AG20443 (cell line): ENCODE measurements at places on chromosomes 2 and 18.

- no peak for DNase-seq
Observed at GRCh38 chr2:39266916-39267434, 23.2 kb upstream of the CDKL4 start.

DNA sequence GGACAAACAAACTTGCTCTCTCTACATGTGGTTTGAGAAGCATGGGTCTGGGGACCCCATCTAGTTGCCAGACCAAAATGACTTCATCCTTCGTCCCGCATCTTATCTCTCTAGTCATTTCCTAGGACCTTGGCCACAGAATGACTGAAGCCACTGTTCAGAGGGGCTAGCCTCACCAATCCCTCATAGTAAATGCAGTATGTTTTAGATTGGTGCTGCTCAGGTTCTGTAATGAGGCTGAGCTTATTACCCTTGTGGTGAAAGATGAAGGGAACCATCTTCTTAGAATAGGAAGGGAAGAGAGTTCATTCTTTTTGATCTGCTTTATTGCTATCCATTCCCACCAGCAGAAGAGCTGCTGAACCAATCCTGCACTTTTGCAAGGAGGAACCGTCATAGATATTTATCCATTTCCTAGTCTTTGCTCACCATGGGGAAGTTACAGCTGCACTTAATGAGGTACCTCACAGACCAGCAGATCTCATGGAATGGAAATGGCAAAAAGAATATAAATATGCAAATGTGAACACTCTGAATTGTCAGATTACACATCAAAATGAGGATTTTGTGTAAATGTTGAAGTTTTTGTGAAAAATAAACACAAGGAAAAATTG, 436.7 kb downstream of the LPIN1 start:
- DNase-seq, result no peak

- no peak for DNase-seq
Observed at GRCh38 chr18:23945416-23946079, 69.0 kb upstream of the TTC39C start.

GRCh38 chr2:120384486-120385354, 38.8 kb downstream of the INHBB start:
- DNase-seq, result no peak

GRCh38 chr18:9422816-9423519, 52.3 kb upstream of the RALBP1 start:
- DNase-seq, result no peak

GRCh38 chr18:4200399-4200798, 254.7 kb downstream of the DLGAP1 start:
- DNase-seq, result no peak

- DNase-seq, result no peak
Observed at GRCh38 chr18:45008694-45009413, 328.2 kb downstream of the SETBP1 start.

- DNase-seq, result peak; percentile 59
Observed at GRCh38 chr2:231810905-231811304, 24.7 kb downstream of the COPS7B start.

DNA sequence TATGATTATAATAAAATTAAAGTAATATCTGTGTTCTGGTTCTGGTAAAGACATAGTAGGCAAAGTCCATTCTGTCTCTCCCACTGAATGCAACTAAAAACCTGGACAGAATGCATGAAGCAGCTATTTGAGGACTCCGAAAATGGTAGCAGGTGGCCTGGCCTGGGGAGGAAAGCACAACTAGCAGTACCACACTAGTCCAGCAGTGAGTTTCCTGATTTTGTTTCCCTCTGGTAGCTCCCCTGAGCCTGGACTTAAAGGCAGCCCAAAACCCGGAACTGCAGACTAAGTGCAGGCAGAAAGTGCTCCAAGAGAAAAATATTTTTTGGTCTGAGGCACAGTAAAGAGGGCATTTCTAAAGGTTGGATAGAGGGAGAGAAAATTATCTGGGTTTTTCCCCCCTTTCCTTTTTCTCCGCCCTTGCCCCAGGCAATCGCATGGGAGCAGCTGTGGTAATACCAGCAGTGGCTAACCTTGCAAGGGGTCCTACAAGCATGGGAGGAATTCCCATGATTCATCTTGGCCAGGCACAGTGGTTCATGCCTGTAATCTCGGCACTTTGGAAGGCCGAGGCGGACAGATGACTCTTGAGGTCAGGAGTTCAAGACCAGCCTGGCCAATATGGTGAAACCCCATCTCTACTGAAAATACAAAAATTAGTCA, 32.3 kb downstream of the ASXL2 start:
- DNase-seq, result peak; percentile 10

- DNase-seq, result no peak
Observed at GRCh38 chr2:176291335-176291734, 22.1 kb downstream of the MTX2 start.

DNA sequence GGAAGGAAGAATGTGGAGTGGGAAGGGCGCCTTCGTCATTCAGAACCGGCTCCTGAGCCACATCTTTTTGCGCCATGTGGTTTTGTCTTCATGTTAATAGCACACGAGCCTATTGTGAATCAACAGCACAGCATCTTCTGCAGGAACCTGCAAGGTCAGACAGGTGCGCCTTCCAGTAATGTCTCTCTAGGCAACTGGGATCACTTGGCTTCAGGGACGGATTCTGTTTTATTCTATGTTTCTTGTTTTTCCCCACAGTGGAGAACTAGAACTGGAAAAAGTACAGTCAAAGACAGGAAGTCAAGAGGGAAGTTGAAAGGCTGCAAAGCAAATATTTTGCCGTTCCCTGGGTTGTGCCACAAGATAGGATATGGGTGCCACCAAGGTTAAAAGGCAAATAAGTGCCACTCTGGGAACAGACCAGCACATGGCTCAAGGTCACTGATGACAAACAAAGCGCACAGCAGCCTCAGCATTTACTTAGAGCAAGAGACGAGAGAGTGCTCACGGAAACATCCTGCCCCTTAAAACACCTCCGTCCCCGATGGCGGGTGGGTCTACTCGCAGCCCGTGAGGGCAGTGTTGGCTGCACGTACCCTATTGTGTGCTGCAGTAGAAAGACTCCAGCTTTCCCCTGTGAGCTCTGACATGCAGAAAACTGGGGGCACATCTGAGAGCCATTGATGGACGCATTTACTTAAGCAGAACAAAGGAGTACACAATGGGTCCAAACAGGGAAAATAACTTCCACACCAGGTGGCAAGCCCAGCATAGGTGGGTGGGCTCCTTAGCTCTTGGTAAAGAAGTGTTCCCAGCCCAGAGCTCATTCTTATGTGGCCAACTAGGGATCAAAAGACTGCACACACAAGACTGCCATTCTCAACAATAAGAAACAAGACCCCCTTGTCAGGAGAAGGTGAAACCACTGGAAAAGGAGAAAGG, 107.2 kb upstream of the PARD3B start:
- DNase-seq, result no peak

GRCh38 chr2:176747506-176747905, 465.1 kb upstream of the HNRNPA3 start:
- DNase-seq, result no peak

GRCh38 chr2:109352898-109353689, 224.1 kb downstream of the SH3RF3 start:
- DNase-seq, result no peak

DNA sequence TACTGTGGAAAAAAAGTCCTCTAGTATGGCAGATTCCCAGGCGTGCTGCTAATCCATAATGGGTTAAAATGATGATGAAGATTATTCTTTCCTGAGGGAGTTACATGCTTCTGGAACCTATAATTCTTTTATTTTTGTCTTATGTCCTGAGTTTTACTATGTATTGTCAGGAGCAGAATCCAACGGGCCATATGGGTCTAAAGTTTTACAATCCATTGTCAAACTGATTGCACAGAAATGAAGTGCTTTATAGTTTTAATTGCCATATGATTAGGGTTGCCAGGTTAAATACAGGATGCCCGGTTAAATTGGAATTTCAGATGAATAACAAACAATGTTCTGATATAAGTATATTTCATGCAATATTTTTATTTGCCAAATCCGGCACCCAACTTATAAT, 100.9 kb upstream of the MAP3K20 start:
- DNase-seq, result no peak

DNA sequence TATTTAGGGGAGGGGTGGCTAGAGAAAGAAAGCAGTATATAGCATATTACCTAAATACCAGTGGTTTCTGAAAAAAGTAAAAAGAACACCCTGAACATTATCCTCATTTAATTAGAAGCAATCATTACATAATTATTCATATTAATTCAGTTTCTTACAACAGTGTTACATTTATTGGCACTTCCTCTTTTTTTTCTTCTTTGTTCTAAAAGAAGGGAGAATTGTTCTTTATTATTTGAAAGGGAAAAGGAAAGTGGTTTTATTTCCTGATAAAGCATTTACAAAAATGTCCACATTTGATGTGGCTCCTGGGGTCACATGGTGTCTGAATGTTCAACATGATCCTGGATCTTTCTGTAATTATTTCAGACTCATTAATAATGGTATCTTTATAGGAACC, 254.9 kb upstream of the ZEB2 start:
- DNase-seq, result no peak

- DNase-seq, result no peak
Observed at GRCh38 chr2:133072837-133073694, 403.1 kb upstream of the LYPD1 start.

DNA sequence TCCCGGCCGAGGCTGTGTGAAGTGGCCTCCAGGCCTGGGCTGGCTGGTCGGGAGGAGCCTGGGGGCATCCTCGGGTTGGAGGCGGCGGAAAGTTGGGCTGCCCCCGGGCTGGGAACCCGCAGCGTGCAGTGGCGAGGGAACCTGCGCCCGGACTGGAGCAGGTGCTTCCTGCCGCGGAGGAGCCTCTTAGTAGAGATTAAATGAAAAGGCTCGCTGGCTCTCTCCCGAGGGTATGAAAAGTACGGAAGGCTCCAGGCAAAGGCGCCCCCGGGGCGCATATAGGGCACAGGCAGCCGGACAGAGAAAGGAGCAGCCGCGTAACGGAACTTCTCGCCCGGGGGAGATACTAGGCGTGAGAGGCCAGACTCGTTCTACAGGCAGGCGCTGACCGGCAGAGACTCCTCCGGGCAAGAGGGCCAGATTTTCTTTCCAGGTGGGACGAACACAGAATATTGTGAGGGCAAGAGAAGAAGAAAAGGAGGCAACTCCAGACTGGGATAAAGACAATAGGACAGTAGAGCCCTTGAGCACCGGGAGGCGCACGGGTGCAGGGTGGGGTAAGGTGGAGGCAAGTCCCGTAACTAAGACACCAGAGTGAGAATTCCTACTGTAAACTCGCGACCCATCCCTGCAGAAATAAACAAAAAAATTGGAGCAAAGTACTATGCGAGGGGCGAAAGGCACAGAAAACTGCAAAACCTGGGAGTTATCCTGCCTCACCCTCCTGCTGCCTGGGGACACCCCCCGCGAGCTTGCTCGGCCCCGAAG, 816 bp downstream of the CDH2 start:
- DNase-seq, result peak; percentile 37

DNA sequence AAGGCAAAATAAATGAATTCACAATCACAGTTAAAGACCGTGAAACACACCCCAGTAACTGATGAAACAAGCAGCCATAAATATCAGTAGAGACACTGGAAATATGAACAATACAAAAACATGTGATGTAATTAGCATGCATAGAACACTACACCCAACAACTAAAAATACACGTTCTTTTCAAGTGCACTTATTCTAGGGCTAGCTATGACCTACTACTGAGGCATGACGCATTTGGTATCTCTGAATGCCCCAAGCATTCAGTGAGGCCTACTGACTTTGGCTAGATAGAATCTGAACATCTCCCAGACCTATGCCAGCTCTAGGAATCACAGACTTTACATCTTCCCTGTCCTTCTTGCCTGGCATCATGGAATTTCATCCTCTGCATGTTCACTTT, 450.0 kb upstream of the ID2 start:
- DNase-seq, result no peak

DNA sequence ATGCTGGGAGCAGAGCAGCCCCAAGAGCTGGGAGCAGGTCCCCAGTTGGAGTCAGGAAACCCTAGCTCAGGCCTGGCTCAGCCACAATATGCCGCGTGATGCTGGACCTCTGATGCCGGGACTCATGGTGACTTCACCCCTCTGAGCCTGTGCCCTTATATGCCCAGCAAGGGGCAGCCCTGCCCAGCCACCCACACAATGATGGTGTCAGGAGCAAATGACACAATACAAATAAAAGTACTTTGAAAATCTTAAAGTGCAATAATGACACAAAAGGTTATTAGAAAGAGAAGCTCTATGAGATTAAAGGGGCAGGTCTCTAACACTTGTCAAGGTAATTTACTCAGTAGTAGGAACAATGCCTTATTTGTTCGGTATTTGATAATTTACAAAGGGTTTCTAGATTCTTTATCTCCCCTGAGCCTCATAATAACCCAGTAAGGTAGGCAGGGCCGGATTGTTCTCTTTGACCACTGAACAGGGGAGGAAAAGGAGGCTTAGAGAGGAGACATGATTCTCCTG, 18.3 kb upstream of the KIF3C start:
- peak; percentile 42 for DNase-seq

- no peak for DNase-seq
Observed at GRCh38 chr2:11416186-11416585, 49.8 kb downstream of the E2F6 start.

GRCh38 chr18:56825878-56826277, 174.7 kb downstream of the WDR7 start:
- DNase-seq, result no peak

DNA sequence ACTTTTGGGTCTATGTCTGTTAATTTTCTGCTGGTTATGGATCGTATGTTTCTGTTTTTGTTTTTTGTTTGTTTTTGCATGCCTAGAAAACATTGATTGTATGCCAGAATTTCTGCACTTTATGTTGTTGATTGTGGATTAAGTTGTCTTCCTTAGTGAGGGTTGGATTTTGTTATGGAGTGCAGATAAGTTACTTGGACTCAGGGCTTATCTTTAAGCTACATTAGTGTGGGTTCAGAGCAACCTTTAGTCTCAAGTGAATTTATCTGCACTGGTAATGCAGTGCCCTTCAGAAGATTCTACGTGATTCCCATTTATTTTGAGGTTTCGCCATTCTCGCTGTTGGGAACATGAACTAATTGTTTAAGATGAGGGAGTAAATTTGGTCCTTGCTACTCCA, 32.9 kb downstream of the UBR3 start:
- no peak for DNase-seq

- DNase-seq, result no peak
Observed at GRCh38 chr18:73199151-73199550, 331.4 kb upstream of the NETO1 start.

- no peak for DNase-seq
Observed at GRCh38 chr2:88857951-88858411, 166.5 kb downstream of the RPIA start.

GRCh38 chr18:74945774-74946545, 263.0 kb downstream of the PTGR3 start:
- DNase-seq, result peak; percentile 19
